ENCODE measurements at places on chromosomes 7 and 10. TPM values are rescaled to one million over a fixed set of nuclear protein-coding genes. Genes with fewer than 3 reads are reported as not detected.

Gene FOXP2
- polyA plus RNA-seq, result 0.89 TPM

Gene MLXIPL
- polyA plus RNA-seq, result not detected

Gene C10orf62
- polyA plus RNA-seq, result not detected

Gene KCND2
- polyA plus RNA-seq, result not detected

Gene PDCD11
- 20.0 TPM for polyA plus RNA-seq

Gene SYNPO2L
- polyA plus RNA-seq, result 0.62 TPM

Gene DLX5
- not detected for polyA plus RNA-seq

Gene TMEM236
- not detected for polyA plus RNA-seq

Gene CLRN3
- not detected for polyA plus RNA-seq

Gene ENTPD1
- not detected for polyA plus RNA-seq
